Stimulated activated CD4-positive, alpha-beta T cell treated with anti-CD3 and anti-CD28 coated beads, TNF-alpha, amount 100 ng/mL, for 1 hour (primary cell): ENCODE measurements at places on chromosomes 2 and 18.

DNA sequence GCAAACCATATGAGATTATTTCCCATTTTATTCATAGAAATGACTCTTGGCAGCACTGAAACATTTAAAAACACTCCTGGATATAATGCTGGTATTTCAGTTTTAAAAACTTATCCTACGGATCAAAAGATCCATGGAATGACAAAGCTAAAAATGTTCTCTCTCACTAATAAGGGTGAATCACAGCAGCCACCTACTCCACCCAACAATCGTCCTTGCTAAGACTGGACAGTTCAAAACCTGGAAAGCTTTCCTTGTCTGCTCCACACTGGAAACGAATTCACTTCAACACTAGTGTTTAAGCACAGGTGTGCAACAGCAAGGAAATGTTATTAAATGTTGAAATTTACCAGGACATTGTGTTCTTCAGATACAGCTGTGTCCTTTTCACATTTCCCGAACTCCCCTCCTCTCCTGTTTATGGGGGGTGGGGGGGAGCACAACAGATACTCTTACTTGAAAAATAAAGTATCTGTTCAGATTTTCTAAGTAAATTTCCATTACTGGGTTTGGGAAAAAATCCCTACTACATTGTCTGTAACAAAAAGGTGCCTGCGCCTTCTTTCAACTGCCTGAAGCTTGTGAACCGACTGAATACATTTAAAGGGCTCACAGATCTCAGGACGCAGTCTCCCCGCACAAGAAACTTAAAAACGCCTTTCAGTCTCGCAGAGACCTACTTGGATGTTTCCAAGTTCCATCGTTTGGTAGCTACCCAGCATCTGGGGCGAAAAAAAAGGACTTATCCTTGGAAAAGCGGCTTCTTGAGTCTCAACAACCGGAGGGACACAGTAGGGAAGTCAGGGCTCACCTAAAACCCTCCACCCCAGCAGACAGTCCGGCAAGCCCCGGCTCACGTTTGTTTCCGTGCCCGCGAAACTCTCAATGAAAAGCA, 1.3 kb downstream of the YWHAQ start:
- DNase-seq, result no peak

DNA sequence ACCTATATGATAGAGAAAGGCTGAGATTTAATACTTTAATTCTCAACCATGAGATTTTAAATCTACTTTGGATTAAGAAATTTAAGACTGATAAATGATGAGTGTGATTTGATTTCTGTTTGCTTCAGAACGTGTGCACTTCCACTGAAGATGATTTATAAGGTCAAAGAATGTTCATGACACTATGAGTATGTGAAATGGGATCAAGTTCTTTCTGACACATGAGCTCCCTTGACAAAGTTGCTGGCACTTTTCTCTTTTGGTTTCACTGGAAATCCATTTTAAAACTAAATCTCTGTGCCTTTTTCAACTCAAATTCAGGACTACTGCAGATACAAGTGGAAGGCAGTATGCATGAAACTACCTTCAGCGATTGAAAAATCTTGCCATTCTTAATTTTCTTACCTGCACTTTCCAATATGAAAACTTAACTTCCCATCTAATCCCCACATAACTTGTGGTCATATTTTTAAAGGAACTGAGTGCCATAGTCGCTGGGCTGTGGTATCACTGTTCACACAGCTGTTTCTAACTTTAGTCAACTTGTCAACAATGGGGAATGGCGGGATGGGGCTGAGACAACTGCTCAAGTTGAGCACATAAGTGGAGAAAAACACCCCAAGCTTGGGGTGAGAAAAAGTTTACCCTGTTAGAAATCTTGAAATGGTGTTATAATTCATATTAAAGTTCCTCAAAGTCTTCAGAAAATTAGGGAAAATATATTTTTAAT, 51.8 kb upstream of the TTN start:
- DNase-seq, result no peak

GRCh38 chr2:128736689-128737545, 418.2 kb upstream of the HS6ST1 start:
- no peak for DNase-seq

GRCh38 chr2:47172156-47172921, 17.2 kb upstream of the STPG4 start:
- no peak for DNase-seq

DNA sequence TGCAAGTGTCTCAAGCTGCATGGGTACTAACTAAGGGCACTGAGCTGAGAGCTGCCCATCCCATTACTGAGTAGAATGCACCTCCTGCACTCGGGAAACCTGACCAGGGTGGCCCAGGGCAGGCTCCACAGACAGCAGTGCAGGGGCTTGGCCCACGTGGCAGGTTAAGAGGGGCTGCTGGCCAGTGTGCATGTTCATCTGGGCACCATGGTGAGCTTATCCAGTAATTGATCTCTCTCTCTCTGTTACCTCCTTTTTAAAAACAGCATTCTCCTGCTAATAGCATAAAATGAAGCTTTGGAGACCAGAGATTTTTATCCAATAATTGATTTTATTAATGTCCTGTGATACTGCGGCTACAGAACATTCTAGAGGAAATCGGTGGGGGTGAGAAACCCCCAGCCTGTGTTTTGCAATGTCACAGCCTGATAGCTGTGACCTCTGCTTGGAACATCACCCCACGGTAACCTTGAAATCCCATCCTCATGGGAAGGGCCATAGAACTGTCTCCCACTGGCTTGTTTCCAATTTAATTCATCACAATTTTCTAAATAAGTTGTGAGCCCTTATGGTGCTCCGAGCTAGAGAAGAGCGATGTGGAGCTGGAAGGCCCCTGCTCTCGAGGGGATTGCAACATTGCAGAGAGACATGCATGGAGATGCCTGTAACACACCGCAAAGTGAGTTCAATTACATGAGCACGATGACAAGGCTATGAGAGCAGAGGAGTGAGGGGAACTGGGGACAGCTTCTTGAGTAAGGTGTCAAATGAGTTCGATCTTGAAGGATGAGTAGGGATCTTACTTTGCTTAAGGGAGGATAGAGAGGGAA, 143.8 kb downstream of the GALNT14 start:
- no peak for DNase-seq

- no peak for DNase-seq
Measured at GRCh38 chr2:23041443-23041842, 343.5 kb upstream of the KLHL29 start.

DNA sequence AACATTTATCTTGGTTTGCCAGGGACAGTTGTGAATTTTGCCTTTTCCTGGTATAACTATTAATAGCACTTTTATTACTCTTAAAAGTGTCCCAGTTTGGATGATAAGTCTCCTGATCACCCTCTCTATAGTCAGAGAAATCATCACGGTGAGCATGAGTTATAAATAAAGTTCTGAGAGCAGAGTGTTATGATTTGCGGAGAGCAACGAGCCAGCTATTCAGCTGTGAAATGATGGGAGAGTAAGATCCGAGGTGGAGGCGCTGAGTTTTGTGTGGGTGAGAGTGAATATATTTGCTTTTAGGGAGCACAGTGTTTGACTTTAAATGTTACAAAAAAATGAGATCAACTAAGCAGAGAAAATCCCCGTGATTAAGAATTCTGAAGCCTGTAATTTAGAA, 179.6 kb downstream of the DSC3 start:
- DNase-seq, result no peak
